ENCODE measurements at places on chromosomes 16 and 17.

GRCh38 chr16:81006211-81006812, 373 bp downstream of the CMC2 start:
- peak; percentile 67 for DNase-seq

DNA sequence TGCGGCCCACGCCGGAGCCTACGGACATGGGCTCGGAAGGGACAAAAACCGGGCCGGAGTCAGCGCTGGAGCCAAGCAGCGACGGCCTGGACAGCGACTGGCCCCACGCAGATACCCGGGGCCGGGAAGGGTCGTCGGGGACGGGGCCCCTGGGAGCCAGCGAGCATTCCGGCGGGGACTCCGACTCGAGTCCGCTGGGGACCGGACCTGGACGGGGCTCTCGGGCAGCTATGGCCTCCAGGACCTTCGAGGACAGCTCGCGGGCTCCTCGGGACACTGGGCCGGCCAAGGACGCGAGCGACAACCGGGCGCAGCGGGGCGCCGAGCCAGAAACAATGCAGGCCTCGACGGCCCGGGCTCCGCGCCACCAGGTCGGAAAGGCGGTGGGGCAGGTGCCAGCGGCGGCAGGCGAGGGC, 1.0 kb downstream of the MYO15B start:
- DNase-seq = no peak

DNA sequence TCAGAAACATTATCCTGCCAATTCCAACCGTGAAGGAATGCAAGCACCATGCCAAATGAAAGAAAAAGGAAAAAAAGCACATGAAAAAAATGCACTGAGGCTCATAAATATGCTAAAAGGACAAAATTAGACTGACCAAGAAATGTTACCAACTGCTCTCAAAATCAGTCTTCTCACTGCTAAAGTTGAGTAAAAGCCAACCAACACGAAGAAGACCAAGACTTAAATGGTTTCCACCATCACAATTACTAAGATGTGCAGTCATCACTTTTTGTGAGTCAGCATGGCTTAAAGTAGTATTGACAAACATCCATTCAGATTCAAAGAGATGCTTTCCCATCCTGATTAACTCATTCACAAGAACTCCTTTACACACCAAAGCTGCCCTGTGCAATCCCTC, 16.4 kb downstream of the CDYL2 start:
- DNase-seq = no peak

DNA sequence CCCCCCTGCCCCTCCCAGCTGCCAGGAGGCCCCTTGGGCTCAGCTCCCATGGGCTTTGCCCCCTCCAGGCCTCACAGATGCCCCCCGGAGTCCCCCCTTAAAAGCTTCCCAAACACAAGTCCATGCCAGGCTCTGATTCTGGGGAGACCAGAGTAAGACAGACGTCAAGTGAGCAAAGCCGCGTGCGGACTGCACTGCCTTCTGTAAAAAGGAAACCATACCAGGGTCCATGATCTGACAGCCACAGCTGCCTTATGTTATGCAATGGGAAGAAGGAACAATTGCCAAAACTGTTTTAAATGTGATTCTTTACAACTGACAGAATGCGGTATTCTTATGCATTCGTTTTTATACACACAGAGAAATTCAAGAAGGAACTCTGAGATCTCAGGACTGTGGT, 17.9 kb upstream of the HEXD start:
- DNase-seq = no peak

- no peak for DNase-seq
Measured at GRCh38 chr17:79201536-79202227, 127.1 kb downstream of the ENGASE start.

DNA sequence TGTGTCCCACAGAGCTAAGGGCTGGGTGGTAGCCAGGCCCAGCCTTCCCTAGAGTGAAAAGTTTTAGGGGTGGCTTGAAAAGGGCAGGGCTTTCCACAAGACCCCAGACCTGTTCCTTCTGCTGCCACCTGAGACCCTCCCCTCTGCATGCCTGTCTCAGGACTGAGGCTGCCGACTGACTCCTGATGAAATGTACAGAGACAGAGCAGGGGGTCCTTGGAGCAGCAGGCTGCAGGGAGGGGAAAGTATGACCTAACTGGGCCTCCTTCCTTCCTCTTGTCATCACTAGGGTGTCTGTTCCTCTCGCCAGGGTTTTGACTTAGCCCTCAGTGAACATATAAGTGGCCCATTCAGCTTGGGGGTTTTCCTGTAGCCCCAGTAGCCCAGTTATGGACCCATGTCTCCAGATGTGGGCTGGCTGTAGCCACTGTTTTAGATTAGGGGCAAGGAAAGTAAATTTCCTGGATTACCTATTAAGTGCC, 14.9 kb upstream of the NFATC3 start:
- DNase-seq = no peak

GRCh38 chr17:7704601-7705268, at the start of gene EFNB3:
Gene EFNB3 (plus strand): TSS chr17:7705202. CDS start chr17:7705599, 397 bp downstream.
- peak; percentile 93 for DNase-seq

DNA sequence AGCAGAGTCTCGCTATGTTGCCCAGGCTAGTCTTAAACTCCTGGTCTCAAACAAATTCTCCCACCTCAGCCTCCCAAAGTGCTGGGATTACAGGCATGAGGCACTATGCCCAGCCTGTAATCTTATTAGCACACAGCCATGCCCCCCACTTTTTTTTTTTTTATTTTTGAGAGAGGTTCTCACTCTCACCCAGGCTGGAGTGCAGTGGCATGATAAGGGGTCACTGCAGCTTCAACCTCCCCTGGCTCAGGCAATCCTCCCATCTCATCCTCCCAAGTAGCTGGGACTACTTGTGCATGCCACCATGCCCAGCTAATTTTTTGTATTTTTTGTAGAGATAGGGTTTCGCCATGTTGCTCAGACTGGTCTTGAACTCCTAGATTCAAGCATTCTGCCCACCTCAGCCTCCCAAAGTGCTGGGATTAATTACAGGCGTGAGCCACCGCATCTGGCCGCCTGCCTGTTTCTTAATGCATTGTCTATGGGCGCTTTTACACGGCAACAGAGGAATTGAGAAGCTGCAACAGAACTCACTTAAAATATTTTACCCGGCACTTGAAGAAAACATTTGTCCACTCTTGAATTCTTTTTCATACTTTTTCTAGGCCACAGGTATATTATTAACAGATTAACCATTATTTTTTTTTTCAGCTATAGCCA, 8.8 kb upstream of the CEP20 start:
- no peak for DNase-seq

DNA sequence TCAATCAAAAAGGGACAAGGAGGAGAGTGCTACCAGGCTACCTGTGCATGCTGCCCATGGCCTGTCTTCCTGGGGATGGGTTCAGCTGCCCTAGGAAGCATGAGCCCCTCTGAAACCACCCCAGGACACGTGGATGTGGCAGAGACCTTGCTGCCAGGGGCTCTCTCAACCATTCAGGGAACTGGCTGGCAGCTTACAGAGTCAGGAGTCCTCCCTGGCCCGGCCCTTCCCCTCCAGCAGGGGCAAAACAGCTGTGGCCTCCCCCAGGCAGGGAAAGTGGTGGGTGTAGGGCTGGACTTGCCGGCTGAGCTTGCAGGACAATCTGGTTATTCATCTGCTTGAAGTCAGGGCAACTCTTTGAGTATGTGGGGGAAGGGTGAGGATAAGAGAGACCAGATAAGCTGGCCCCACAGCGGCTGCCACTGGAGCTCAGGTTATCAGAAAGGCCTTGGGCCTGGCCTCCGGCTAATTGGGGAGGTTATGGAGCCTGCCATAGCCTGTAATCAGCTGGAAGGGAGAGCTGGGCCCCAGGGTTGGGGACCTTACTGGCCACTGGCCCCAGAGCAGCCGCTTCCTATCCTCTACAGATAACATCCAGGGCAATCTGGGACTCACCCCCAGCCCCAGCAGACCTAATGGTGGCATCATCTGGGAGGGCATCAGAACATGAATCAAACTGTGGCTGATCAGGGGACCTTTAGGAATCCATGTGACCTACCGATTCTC, 5.6 kb upstream of the TBX2 start:
- DNase-seq = peak; percentile 81

- DNase-seq = no peak
Measured at GRCh38 chr16:89404561-89404960, 85.8 kb downstream of the ANKRD11 start.

GRCh38 chr16:86959091-86959651, 358.0 kb downstream of the C16orf95 start:
- no peak for DNase-seq

DNA sequence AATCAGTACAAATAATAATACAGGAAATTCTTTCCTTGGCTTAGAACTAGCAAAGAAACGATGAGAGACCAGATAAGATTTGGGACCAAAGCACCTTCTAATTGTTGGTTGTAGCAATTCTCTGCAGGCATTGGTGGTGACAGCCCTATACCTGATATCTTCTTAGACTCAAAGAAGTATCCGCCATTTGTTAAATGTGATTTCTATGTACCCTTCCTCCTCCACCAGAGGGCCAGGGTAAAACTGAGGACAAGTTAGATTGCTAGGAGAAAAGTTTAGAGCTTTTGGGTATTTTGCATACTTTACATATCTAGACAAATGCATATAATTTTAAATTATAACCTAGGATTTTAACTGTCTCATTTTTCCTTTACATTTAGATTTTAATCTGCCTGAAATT, 304.3 kb downstream of the HS3ST4 start:
- DNase-seq = no peak

- DNase-seq = no peak
Measured at GRCh38 chr16:57022445-57022844, 33.1 kb downstream of the NLRC5 start.

- DNase-seq = peak; percentile 81
Measured at GRCh38 chr17:36533935-36534839, 481 bp downstream of the MYO19 start.

DNA sequence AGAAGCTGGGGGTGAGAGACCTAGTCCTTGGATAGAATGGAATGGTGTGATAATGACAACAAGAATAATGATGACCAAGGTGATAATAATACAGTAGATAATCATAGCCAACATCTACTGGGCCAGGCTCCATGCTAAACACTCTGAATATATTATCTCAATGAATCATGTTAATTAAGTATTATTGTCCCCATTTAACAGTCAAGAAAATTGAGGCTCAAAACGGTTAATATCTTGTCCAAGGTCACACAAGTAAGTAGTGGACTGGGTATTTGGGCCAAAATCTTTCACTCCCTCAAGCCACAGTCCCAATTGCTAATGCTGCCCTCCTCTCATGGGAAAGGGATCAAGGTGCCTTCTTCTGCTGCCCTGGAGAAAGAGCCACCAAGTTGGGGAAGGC, 3.9 kb upstream of the KRT19 start:
- DNase-seq = no peak

DNA sequence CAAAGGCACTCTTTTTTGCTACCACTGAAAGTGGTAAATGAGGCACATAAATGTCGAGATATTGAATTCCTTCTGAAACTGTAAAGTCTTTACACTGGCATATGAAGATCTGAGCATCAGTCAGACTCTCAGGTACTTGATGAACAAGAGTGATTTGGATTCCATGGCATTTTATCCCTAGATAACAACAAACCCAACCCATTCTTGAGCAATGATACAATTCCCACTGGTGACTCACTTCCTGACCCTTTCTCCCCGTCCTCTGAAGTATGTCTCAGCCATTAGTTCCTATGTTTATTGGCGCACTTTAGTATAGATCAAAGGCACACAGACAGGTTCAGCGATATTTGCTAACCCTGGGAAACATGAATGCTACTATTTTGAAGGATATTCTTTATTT, 147.0 kb upstream of the RBFOX1 start:
- DNase-seq = no peak

All from SK-N-SH (cell line).